ENCODE measurements at places on chromosomes 13 and 19.

- peak; percentile 92 for DNase-seq
Measured at GRCh38 chr19:48752496-48753365, at the start of gene FUT1. FUT1 (minus strand) TSS chr19:48752641; CDS start chr19:48751281, 1,360 bp downstream.

- DNase-seq = no peak
Measured at GRCh38 chr13:75437582-75438318, 44.2 kb downstream of the TBC1D4 start.

DNA sequence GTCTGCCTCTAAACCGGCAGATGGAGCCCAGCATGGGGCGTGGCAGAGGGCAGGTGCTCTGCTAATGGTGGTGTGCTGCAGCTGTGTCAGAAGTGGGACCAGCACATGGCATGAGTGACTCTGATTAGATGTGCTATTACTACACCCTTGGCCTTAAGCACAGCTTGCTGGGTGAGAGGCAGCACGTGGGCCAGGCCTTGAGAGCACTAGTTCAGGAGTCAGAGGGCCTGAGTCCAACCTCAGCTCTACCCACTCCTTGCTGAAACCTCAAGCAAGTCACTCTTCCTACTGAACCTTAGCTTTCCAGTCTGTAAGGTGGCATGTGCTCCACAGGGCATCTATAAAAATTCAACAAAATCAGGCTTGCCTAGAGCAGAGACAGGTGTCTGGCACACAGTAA lies 22.7 kb downstream of the AKT2 start:
- no peak for DNase-seq

- DNase-seq = no peak
Measured at GRCh38 chr13:48004201-48004600, 3.1 kb upstream of the SUCLA2 start.

DNA sequence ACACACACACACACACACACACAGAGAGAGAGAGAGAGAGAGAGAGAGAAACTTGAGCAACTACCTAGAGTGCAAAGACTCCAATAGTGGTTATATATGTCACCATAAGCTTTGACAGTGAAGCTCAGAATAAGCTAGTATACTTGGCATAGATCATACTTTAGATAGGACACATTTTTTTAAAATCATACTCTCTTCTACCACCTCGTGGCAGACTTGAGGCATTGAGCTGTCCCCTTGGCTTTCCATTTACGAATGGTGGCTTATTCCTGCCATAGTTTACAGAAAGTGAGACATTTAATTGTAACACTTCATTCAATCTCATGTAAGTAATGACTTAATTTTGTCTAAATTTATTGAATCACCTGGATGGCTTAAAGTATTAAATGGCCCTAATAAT lies 108.2 kb downstream of the EDNRB start:
- no peak for DNase-seq

GRCh38 chr13:28650284-28650683 lies 8.6 kb upstream of the POMP start:
- DNase-seq = no peak

DNA sequence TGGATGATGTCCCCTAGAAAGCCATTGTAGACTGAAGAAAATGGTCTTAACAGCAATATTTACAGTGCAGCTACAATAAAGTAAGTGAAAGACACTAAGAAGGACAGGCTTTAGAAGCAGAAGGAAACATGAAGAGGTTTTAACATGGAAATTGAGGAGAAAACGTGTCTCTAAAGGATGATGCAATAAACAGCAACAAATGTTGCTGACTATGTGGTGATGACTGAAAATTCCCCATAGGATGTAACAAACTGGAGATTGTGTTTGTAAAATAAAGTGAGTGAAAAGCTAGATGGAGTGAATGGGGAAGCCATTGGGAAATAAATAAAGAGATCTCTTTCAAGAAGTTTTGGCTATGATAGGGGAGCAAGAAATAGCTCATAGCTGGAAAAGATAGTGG lies 186.7 kb upstream of the IPO5 start:
- no peak for DNase-seq

DNA sequence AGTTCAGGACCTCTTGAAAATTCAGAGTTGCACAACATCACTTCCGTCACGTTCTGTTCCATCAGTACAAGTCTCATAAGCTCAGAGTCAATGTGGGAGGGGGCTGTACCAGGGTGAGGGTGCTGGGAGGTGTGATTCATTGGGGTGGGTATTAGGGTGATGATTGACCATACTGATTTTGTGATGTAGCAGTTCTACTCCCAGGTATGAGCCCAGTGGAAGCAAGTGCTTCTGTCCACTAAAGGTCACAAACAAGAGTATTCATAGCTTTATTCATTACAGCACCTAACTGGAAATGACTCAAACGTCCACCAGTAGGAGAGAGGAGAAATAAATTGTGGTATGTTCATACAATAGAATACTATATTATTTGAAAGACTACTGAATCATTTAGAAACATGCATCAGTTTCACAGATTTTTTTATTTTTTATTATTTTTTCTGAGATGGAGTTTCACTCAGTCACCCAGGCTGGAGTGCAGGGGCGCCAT lies 12.1 kb upstream of the UPF3A start:
- DNase-seq = no peak

DNA sequence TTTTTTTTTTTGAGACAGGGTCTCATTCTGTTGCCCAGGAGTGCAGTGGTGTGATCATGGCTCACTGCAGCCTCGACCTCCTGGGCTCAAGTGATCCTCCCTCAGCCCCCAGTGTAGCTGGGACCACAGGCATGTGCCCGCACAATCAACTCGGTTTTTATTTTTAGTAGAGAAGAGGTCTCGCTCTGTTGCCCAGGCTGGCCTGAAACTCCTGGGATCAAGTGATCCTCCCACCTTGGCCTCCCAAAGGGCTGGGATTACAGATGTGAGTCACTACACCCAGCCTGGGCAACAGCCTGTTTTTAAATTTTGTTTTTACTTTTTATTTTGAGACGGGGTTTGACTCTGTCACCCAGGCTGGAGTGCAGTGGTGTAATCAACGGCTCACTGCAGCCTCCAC lies 2.3 kb upstream of the KDM4B start:
- no peak for DNase-seq
